ENCODE measurements at places on chromosomes 12 and 14.

GRCh38 chr12:100716945-100717732, 77.4 kb upstream of the ANO4 start:
- no peak for DNase-seq

DNA sequence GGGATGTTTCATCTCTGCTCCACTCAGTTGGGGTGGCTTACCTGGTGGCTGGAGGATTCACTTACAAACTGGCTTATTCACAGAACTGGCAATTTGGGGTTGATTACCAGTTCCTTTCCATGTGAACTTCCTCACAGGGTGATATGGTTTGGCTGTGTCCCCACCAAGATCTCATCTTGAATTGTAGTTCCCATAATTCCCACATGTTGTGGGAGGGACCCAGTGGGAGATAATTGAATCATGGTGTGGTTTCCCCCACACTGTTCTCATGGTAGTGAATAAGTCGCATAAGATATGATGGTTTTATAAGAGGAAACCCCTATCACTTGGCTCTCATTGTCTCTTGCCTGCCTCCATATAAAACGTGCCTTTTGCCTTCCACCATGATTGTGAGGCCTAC, 26.9 kb upstream of the IGF1 start:
- DNase-seq = no peak

GRCh38 chr12:232731-233614, 19.0 kb upstream of the SLC6A12 start:
- DNase-seq = no peak

DNA sequence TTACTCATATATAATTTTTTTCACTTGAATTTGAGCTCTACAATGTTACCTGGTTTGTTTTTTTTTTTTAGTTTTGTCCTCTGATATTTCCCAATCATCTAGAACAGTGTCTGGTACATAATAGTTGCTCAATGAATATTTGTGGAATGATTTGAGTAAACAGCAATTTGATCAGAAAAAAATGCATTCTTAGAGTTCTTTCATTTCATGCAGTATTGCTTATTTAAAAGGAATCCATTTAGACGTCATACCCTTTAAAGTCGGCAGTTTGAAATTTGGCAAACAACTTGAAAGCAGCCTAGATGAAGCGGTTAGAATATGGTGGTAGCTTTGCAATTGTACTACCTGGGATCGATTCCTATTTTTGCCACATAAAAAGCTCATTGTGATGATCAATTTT, 140.0 kb downstream of the PDE3A start:
- no peak for DNase-seq

- DNase-seq = no peak
Observed at GRCh38 chr12:3727877-3728632, 24.9 kb downstream of the CRACR2A start.

- DNase-seq = no peak
Observed at GRCh38 chr14:100634026-100634425, 46.8 kb upstream of the BEGAIN start.

- peak; percentile 78 for DNase-seq
Observed at GRCh38 chr12:113135178-113136127, at the start of gene RASAL1. Gene RASAL1 (minus strand): TSS chr12:113135761. CDS start chr12:113135462, 299 bp downstream.

DNA sequence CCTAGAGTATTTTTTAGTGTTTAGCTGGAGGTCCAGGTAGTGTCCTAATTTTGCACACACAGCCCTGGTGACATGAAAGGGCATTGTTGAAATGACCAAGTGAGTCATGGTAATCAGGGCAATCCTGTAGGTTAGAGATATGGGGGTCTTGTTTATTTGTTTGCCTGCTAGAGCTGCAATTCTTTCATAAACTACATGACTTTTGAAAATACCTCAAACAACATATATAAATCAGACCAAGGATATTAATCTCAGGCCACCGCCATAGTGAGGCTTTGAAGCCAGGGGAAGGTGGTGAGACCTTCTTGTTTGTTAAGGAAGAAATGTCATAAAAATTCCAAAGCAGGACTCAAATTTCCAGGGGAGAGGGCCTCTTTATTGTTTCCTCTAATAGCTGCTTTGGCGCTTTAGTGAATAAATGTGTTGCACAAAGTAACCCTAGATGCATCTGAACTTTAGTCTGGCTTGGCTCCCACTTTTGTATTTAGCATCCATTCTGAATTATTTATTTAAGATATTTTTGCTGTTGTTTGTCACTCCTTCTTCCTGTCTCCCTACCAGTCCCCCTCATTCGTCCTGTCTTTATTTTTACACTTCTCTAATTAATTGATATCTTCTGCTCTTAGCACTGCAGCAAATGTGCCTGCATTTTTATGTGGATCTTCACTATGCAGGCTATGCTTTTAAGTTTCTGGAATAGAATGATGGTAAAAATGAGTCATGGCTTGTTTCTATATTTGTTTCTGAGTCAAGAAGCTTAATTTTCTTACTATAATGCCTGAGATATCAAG, 430.3 kb downstream of the RAD51B start:
- DNase-seq = no peak

Data from stimulated activated CD4-positive, alpha-beta T cell treated with anti-CD3 and anti-CD28 coated beads, Interleukin-15, amount 100 ng/mL, for 48 hours (primary cell).